RKO (cell line): ENCODE measurements at places on chromosomes 6 and 20.
A peak's percentile ranks its signal among the peaks of the same experiment; 100 is the strongest.

GRCh38 chr20:19807191-19807945 is 49.3 kb downstream of the RIN2 start:
- no peak for DNase-seq

DNA sequence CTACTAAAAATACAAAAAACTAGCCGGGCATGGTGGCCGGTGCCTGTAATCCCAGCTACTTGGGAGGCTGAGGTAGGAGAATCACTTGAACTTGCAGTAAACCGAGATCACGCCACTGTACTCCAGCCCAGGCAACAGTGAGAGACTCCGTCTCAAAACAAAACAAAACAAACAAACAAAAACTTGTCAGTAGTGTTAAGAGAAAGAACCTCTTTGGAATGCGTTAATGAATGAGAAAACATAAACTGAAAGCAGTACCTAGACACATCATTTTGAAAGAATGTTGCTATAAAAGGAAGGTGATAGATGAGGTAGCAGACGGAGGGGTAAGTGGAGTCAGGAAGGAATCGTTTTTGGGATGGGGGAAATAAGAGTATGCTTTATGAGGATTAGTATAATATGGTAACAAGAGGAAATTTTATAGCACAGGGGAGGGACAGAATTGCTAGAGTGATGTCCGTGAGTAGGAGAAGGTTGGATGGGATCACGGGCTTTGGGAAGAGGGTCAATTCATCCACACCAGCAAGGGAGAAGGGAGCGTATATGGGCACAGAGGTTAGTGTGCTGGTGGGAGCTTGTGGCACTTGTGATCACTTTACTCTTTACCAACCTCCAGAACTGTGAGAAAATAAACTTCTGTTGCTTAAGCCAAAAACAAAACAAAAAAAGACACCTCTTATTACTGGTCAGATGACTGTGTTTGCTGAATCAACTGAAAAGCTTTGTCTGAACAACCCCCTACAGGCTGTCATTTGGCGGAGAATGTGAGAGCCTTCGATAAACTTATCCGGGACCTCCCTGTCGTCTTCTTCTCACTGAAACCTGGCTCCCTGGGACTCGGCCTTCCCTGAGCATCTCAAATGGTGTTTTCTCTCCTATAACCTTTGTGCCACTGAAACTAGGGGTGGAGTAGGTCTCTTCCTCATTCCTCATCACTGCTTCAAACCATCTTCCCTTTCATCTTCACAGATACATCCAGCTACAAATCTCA is 48.9 kb upstream of the TFAP2A start:
- no peak for DNase-seq

DNA sequence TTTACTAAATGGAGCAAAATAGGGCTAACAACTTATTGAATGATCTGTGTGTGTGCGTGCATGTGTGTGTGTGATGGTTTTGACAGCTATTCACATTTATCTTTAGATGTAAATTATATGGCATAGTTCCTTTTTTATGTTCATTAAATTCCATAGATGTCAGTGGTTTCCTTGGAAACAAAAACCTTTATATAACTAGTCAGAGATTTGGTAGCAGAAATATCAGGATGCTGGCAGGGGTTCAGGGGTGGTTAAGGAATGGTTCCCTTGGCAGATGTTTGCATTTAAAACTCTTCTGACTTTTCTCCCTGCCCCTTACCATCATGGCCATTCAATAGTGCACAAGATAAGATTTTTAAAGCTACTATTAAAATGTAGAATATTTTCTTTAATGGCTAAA is 256.6 kb downstream of the PLCB1 start:
- DNase-seq: no peak

GRCh38 chr6:89117211-89118108 is at the start of gene SRSF12:
TSS of gene SRSF12 (minus strand) at chr6:89118071. CDS start at chr6:89117887, 184 bp downstream.
- DNase-seq: no peak

DNA sequence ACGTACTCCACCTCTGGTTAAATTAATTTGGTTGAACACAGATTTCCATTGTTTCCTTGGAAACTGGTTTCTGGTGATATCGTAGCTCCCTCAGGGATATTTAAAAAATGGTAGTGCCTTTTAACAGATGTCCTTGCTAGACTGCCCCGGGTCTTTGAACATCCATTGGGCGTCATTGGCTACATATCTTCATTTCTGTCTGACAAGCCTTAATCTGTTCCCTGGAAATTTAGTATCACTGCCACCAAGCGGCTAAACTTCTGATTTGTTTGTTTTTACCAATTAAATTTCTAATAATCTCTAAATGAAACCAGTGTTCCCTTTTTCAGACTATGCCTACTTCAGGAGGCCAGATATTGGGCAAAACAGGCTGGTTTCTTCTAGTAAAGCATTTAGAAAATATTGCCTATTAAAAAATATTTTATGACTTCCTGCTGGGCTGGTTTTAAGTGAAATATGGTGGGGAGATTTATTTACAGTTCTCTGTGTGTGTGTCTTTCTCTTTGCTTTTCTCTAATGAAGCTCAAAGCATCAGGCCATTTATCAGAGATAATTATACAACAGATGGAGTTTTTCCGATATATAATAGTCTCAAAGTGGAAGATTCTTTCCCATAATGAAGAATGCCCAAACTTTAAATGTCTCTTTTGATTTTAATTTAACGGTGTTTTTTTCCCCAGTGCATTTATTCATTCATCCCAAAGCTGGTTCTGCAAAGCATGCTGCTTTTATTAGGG is 249.5 kb downstream of the ZFAND3 start:
- no peak for DNase-seq

DNA sequence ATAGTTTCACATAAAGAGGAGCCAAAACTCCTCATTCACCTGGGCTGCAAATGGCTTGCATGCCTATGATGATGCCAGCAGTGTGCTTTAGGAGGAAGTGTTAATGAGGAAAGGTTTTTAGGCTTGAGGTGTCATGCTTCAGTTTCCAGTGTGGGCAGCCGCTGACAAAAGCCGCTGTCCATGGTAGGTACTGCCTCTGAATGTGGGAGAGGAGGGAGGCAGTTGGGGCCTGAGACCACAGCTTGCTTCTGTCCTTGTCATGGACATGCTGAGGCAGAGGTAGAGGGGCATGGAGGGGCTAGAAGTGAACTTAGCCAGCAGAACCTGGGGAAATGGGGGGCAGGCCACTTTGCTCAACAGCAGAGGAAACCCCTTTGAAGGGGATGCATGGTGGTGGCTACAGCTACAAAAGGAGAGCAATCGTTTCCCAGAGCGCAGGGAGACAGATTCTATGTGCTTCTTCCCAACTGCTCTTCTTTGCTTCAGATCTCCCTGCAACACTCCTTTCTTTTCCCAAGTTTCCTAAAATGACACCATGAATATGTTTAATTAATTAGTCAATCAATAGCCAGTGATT is 372.1 kb upstream of the CNR1 start:
- peak; percentile 11 for DNase-seq

GRCh38 chr6:141464896-141465295 is 667.8 kb upstream of the GJE1 start:
- DNase-seq: no peak

- no peak for DNase-seq
Measured at GRCh38 chr6:127634178-127634577, 57.2 kb downstream of the C6orf58 start.

DNA sequence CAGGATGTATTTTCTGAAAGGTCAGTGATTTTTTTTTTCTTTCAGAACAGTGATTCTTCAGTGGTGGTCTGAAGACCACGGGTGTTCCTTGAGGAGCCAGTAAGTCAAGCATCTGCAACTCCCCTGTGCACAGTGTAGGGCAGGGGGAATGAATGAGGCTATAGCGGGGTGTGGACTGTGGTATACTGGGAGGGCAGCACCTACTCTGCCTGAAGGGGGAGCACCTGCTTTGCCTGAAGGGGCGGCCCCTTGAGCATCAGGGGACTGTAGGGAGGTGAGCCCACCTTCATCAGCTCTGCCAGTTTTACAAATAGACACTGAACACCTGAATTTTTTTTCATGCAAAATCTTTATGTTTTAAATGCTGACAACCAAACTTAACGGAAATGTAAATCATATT is 77.5 kb upstream of the RIPOR2 start:
- no peak for DNase-seq

GRCh38 chr6:92109956-92110355 is 1309.4 kb downstream of the EPHA7 start:
- no peak for DNase-seq

DNA sequence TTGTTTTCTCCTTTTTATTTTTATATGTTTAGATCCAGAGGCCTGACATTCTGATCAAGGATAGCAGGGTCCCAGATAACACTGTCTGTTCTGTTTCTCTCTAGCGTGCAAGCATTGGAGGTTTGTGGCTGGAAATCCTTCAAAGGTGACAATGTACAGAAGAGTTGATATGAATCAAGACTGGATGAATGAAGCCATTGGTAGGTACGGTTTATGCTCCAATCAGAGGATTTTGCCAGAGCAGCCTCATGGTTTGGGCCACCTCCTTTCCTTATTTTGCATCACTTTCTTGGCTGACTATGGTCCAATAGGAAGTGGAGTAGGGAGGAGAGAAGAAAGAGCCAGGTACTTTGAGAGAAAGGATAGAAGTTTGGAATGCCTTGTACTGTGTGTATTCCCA is 484.8 kb upstream of the JAG1 start:
- DNase-seq: no peak

GRCh38 chr6:85864453-85865401 is 222.0 kb upstream of the SYNCRIP start:
- peak; percentile 25 for DNase-seq

- no peak for DNase-seq
Measured at GRCh38 chr6:97508646-97509045, 225.6 kb upstream of the MMS22L start.

DNA sequence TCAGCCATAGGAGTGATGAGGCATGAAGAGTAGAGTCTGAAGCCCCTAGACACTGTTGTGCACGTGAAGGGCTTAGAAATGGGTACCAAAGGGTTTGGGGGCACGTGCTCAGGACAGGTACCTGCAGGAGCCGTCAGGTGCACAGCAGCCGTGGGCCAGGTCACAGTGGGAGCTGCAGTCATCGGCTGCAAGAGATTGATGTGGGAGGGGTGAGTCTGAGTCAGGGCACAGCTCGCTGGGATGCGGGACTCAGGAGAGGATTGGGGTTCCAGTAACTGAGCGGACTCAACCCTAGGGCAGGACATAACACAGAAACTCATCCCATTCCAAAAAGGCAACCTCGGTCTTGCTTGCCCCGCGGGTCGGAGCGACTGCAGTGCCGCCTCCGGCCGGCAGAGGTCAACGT is 1.1 kb downstream of the DLK2 start:
- DNase-seq: no peak

DNA sequence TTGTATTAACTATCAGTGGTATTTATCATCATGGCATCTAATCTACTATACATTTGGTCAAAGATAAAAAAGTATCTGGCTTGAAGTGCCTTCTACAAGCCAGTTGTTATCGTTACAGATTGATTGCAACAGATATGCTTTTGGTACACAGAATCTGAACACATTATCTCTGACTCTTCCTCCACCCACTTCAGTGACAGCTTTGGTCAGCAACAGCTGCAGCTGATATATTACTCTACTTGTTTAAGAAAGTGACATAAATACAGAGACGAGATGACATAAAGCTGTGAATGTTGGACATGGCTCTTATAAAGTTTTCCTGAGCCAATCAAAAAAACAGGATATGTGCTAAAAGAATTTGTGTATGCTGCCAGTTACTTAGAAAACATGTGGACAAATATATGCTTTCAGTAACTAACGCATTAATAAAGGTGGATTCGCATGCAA is 77.6 kb downstream of the HIVEP2 start:
- no peak for DNase-seq

GRCh38 chr6:118872726-118873125 is 21.2 kb upstream of the ASF1A start:
- DNase-seq: no peak

DNA sequence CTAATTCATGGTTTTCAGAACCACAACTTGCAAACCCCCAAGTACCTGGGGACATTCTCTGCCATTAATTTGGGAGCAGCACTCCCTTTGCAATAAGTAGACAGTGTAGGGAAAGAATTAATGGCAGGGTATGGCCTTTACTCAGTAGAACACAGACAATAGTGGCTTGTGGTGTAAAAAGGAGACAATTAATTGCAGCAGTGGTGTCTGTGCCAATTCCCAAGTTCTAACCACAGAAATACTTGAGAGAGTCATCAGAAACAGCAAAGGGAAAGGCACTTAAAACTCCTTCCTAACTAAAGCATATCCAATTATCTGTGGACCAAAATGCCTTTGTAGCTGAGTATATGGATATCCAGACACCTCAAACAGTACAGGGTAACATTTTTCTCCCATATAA is 257.6 kb upstream of the POU3F2 start:
- DNase-seq: no peak

GRCh38 chr6:149366267-149366921 is 33.7 kb upstream of the SUMO4 start:
- no peak for DNase-seq

- no peak for DNase-seq
Measured at GRCh38 chr6:149271348-149272340, 45.9 kb upstream of the TAB2 start.

- no peak for DNase-seq
Measured at GRCh38 chr20:673603-674001, 2.0 kb downstream of the SCRT2 start.

DNA sequence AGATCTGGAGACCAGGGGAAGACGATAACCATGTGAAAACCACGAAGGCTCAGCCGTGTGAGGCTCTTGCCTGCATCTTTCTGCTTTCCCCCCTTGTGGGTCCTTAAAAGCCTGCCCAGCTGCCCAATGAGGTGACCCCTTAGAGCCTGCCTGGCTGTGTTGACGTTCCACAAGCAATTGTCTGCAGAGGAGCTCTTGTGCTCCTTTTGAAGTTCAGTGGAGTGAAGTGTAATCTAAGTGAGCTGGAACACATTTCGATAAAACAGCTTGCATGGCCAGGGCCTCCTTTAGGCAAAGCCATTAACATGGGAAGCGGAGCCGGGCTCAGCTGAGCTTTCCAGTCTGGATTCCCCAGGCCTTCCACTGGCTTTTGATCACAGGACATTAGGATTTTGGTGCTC is 27.3 kb upstream of the TCP11 start:
- DNase-seq: no peak
